ENCODE measurements at places on chromosomes 12 and 14. TPM values are rescaled to one million over a fixed set of nuclear protein-coding genes. Genes with fewer than 3 reads are reported as not detected.

- DNase-seq, result no peak
Measured at GRCh38 chr14:81400202-81400678, at the start of gene STON2. Gene STON2, minus strand, starts transcription at chr14:81400324. Its CDS starts 1,942 bp downstream, at chr14:81398382.

GRCh38 chr12:114888928-114889584 is 205.1 kb upstream of the TBX3 start:
- DNase-seq, result no peak

DNA sequence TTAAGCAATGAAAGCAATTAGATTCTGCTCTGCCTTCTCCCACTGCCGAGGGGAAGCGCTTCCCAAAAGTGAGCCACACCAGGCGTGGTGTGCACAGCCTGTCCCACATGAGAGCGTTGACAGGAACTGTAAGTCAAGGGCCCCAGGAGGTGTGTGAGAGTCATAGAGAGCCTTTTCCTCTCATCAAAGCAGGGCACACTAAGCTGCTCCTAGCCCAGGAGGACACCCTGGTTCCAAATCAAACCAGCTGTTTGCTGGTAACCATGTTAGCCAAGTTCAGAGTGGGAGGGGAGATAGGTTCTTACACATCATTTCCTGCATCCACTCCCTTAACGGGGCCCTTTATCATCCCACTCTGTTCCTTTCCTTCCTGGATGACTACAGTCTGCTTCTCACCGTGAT is 98.3 kb downstream of the SPTSSA start:
- no peak for DNase-seq

GRCh38 chr14:74267588-74267987 is 28.3 kb downstream of the VSX2 start:
- no peak for DNase-seq

DNA sequence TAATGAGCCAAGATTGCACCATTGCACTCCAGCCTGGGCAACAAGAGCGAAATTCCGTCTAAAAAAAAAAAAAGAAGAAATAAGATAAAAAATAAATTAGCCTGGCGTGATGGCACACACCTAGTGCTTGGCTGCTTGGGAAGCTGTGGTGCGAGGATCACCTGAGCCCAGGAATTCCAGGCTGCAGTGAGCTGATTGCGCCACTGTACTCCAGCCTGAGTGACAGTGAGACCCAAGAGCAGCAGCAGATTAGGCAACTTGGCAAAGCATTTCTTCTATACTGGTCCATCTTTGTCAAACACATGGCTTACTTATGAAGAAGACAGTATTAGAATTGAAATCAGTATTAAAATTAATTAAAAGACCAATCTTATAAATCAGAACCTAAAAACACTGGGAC is 6.3 kb downstream of the GON7 start:
- no peak for DNase-seq

GRCh38 chr12:81759190-81760051 is at the start of gene PPFIA2:
Gene PPFIA2, minus strand, starts transcription at chr12:81759350.
- no peak for DNase-seq

GRCh38 chr14:59439256-59439965 is 25.8 kb downstream of the GPR135 start:
- DNase-seq, result no peak

GRCh38 chr14:65069874-65070413 is 32.4 kb downstream of the MAX start:
- DNase-seq, result no peak

GRCh38 chr14:96567289-96567899 is 65.2 kb downstream of the PAPOLA start:
- peak; percentile 51 for DNase-seq

DNA sequence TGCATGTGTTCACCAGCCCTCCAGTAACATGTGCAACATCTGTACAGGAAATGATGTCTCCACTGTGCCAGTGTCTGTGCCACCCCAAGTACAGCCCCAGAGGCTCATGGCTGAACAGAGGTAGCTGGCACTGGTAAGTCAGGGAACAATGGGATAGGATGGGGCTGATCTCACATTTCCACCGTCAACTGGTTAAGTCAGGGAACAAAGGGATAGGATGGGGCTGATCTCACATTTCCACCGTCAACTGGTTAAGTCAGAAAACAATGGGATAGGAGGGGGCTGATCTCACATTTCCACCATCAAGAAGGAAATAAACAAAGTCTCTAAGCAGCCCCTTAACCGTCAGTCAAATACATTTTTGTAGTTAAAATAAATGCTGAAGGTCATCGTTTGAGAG is 246.6 kb downstream of the TMEM132D start:
- DNase-seq, result no peak

DNA sequence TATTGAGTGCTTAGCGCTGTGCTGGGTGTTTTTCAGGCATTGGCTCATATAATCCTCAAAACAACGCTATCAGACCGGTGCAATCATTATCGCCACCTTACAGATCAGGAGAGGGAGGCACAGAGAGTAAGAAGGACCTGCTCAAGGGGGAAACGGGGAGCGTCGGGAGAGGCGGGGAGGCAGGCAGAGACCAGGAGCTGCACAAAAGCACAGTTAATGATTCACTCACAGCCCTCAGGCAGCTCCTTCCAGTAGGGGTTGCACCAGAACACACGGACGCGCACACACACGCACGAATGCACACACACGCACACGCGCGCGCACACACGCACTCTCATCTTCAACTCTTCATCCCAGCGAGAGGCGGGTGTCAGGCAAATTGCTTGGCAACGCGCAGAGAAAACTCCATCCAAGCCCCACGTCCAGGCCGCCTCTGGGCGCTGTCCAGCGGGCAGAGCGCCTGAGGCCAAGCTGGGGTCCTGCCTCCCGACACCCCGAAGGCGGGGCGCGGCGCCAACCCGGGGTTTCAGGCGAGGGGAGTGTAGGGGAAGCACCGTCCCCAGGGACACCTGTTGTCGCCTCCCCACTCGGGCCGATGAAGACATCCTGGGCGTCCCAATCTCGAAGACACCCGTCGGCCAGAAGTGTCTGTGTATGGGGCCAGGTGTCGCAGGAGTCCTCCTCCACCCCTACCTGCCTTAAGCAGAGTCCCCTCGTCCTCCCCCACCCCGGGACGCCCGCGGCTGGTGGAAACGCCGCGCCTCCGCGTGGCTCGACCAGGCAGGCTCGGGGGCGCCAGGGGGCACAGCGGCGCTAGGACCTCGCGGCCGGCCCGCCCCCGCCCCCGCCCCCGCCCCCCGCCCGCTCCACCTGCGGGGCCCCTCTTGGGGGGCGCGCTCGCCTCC is 35.5 kb upstream of the STON2 start:
- DNase-seq, result no peak

GRCh38 chr12:31387011-31387410 is 61.1 kb upstream of the SINHCAF start:
- no peak for DNase-seq

GRCh38 chr14:99137913-99138571 is 134.0 kb downstream of the BCL11B start:
- no peak for DNase-seq

DNA sequence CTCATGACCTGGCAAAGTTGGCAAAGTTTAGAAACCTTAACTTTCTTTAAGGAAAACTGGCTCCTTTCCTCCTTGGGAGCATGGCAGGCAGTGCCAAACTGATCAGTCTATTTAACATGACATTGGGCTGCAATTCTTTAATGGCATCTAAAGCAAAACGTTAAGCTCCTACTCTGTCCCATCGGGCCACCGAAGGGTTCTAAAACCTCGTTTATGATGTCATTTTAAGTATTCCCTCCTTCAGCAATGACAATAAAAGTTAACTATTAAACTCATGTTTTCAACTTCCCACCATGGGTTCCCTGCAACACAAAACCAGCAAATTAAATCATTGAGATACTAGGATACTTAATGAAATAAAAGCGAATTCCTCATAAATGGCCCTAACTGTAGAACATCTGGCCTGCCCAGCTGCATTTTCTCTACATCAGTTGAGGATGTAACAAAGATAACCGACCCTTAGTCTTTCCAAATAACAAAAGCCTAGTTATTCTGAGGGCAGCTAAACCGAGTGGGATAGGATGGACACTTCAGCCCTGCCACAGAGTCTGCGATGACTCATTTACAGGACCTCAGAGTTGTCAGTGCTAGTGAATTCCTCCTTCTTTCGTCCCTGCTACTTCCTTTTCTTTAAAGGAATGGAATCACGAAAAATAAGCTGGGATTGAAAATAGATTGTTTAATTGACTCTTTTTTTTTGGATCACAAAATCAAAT is 34.5 kb upstream of the RIC8B start:
- DNase-seq, result no peak

GRCh38 chr12:77893918-77894317 is 63.2 kb downstream of the NAV3 start:
- DNase-seq, result no peak

DNA sequence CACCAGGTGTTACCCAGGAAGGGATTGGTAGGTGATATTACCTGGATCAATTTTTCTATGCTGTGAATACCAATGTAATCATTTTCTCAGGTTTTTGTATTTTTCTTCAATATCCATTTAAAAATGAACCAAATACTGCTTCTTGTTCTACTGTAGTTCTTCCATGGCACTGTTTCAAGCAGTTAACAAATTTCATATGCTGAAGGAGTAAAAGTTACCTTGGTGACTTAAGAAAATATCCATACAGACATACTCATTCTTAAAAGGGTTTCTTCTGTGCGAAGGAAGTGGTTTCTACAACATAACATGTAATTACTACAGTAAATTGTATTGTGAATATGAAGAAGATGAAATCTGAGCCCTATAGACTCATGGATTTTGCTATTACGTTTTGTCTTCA is 222.5 kb downstream of the TMEM117 start:
- no peak for DNase-seq

GRCh38 chr14:89164168-89165073 is 252.6 kb downstream of the FOXN3 start:
- no peak for DNase-seq

GRCh38 chr14:62097072-62097471 is 334.9 kb downstream of the SNAPC1 start:
- DNase-seq, result no peak

GRCh38 chr12:8637666-8638065 is 25.0 kb downstream of the MFAP5 start:
- DNase-seq, result no peak

- DNase-seq, result no peak
Measured at GRCh38 chr12:12396694-12397093, 39.8 kb downstream of the BORCS5 start.

DNA sequence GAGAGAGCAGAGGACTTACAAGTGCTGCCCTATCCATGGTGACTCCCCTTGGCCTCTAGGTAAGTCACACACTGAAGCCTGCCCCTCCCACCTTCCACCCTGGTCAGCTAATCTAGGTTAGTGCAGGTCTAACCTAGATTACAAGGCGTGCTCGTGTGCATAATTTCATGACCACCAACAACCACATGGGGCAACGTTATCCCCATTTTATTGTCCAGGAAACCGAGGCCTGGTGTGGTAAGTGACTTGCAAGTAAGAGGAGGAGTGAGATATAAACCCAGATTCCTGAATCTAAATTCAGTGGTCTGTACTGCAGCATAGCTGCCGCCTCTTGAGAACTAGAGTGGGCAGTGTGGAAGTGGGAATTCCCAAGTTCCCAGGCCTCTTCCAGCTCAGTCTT is 171.1 kb downstream of the DAD1 start:
- DNase-seq, result no peak

- no peak for DNase-seq
Measured at GRCh38 chr14:53814392-53814791, 142.2 kb downstream of the BMP4 start.

GRCh38 chr12:123113026-123113425 is 37.9 kb downstream of the PITPNM2 start:
- no peak for DNase-seq

DNA sequence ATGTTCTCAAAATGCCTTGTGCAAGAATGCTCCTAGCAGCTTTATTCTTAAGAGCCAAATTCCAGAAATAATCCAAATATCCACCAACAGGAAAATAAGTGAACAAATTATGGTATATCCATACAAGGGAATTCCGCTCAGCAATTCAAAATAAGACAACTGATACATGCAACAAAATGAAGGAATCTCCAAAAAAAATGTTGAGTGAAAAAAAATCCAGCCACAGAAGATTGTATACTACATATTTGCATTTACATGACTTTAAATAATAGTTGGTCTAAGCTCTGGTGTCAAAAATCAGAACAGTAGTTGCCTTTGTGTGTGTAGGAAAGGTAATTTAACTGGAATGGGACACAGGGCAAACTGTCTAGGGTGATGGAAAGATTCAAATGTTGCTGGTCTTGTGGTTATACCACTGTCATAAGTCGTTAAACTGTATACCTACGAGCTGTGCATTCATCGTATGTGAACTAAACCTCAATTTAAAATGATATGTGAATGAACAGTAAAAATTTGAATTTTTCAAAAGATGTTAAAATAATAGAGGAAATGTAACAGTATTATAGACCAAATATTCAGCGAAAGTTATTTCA is 3.2 kb downstream of the CD69 start:
- no peak for DNase-seq

GRCh38 chr12:91778938-91779400 is 366.7 kb downstream of the BTG1 start:
- peak; percentile 90 for DNase-seq

DNA sequence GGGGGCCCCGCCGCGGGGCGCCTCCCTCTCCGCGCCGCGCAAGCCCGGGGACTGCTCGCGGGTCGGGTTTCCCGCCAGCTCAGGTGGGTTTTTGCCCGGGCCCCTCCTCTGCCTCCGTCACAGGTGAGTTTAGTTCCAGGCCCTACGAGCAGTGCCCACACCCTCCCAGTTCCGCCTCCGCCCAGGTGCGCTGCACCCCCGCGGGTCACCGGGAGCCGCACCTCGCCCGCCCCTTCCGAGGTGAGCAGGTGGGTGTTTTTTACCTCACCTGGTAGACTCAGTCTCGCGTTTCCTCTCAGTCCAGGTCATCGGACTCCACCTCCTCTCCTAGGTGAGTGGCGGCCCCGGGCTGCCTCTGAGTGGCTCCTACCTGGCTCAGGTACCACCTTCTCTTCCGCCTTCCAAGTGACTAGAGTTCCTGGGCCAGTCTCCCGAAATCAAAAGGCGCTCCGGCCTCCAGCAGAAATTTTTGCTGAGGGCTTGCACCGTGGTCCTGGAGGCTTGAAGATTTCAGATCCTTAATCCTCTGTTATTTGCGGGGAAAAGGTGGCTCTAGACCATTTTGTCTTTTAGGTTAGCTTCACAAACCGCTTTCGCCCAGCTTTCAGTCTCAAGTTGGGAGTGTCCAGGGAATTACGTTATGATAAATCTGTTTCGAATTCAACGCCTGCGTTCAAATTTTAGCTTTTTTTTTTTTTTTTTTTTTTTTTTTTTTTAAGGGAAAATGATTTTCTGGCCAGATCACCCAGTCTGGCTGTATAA is at the start of gene TMEM30B:
Gene TMEM30B (minus strand): TSS at position 153 of the 762 bp plus-strand sequence. CDS start 191 bp downstream, outside the sequence.
- DNase-seq, result peak; percentile 23

Gene SLC2A13
- total RNA-seq, result 4.4 TPM

Gene KRT82
- not detected for total RNA-seq

Gene CLMN
- total RNA-seq, result 0.17 TPM

Gene TSPAN19
- total RNA-seq, result not detected

Gene SERPINA1
- not detected for total RNA-seq

Gene MYO1H
- total RNA-seq, result not detected

Gene C3AR1
- total RNA-seq, result 2.7 TPM

Gene ITGA5
- total RNA-seq, result 57.4 TPM

Gene ERP29
- 103 TPM for total RNA-seq

Gene ADAMTS20
- total RNA-seq, result not detected

Gene ERG28
- total RNA-seq, result 8.4 TPM

Gene GLT1D1
- total RNA-seq, result not detected

All from CD4-positive, CD25-positive, alpha-beta regulatory T cell (primary cell).